ENCODE measurements at places on chromosomes 2 and 18.

DNA sequence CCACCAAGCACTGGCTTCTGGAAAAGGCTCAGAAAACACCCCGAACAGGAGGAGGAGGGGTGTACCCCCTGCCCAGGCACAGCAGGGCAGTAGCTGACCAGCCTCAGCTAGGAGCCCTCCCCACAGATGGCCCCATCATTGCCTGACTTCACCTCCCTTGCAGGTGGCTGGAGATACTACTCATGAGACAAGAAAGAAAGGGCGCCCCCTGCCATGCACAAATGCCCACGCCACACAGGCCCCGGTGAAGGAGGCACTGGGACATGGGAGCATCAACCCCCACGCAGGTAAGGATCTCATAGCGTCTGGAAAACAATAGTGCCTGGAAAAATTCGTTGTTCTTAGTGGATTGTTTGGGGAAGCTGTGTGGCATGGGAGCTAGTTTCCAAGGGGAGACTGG lies 240.6 kb downstream of the TFCP2L1 start:
- no peak for DNase-seq

- DNase-seq, result no peak
Observed at GRCh38 chr2:219272356-219272755, 6.8 kb upstream of the DNAJB2 start.

GRCh38 chr18:62105376-62105775 lies 81.5 kb downstream of the PIGN start:
- DNase-seq, result no peak

DNA sequence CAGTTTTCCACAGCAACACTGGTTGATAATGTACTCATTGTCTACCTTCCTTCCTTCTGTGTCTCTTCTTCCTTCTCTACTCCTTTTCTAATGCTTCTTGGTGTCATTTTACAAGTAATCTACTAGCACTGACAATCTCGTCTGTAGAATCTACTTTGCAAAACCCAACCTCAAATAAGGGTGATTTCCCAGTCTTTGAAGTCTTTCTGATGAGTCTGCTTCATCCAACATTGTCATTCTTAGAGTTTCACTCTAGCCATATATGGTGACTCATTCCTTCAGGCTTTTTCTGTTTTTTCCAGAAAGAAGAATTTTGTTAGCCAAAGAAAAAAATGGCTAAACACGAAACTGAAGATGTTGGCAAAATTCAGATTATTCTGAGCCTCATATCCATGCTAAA lies 288.7 kb downstream of the MBD2 start:
- DNase-seq, result no peak

DNA sequence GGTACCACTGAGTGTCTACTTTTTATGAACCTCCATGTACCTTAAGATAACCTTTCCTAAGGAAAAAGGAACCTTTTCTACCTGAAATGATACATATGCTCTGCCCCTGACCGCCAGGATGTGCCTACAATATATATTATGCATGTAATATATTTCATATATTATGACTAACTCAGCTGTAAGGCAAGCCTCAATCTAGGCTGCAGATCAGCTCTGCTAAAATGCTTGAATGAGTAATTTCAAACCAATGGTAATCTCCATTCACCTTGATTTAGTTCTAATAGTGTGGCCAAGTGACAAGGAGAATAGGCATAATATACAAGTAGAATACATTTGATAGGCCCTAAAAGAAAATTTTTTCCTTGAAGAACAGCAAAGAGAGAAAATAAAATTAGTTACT lies 101.8 kb downstream of the DPP4 start:
- no peak for DNase-seq

DNA sequence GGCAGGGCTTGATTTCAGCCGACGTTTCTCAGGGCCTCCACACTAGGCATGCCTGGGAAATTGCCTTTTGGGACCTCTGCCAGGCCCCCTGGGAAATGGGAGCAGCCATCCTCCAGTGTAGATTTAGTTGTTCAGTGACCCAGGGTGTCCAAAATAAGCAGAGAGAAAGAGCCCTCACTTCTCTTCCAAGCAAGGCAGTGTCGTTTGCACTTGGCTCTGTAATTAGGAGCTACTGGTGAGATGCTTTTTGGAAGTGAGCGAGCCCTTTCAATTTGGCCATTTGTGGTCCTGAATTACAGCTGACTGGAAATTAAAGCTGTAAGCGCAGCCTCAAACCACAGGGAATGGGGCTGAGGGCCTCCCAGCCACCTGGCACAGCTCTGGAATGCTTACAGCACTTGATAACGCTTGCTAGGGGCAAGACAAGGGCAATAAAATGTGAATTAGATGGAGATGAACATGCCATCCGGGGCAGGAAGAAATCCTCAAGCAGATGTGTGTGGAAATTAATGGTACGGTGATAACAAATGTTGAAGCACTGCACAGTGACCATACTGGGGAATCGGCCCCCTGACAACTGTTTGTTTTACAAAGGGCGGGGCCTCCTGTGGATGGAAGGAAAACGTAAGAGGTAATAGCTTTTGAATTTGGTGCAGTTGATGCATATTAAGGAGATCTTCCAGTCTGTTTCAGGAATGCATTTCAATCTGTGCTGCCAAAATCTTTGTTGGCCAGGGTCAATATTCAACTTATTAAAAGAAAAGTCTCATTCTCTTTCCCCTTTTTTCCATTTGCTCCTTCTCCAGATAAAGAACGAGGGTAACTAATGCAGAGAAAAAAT lies 173.1 kb downstream of the UXS1 start:
- no peak for DNase-seq

DNA sequence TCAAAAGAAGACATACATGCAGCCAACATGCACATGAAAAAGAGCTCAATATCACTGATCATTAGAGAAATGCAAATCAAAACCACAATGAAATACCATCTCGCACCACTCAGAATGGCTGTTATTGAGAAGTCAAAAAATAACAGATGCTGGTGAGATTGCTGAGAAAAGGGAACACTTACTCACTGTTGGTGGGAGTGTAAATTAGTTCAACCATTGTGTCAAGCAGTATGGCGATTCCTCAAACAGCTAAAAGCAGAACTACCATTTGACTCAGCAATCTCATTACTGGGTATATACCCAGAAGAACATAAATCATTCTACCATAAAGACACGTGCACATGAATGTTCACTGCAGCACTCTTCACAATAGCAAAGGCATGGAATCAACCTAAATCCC lies 95.5 kb upstream of the XIRP2 start:
- DNase-seq, result no peak

GRCh38 chr2:189210250-189211087 lies 30.9 kb upstream of the COL5A2 start:
- no peak for DNase-seq

DNA sequence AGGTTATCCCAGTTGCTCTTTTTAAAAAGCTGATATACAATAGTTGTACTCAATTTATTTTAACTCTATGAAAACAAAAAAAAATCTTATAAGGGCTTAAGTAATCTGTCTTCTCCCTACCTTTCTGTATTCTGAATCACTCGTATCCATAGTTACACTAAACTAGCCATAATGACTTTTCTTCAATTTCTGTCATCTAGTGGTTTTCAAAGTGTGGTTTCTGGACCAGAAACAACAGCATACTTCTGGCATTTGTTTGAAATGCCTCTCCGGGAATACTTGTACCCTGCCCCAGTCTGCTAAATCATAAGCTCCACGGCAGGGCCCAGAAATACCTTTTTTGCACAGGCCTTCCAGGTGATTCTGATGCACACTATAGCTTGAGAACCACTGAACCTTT lies 253.6 kb downstream of the LRRTM4 start:
- DNase-seq, result no peak

DNA sequence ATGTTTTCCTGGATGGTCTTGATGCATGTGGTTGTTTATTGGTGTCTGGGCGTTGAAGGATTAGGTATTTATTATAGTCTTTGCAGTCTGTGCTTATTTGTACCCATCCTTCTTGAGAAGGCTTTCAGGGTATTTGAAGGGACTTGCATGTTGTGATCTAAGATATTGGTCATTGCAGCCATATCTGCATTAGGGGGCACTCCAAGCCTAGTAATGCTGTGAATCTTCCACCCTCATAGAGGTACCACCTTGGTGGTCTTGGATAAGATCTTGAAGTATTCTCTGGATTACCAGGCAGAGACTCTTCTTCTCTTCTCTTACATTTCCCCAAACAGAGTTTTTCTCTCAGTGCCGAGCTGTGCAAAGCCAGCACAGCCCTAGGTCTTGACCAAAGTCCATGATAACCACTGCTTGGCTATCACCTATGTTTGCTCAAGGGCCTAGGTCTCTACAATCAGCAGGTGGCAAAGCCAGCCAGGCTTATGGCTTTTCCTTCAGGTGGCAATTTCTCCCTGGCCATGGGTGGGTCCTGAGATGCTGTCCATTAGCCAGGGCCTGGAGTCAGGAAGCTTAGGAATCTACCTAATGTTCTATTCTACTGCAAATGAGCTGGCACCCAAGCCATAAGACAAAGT lies 15.4 kb upstream of the PPP1R1C start:
- no peak for DNase-seq

- DNase-seq, result peak; percentile 34
Observed at GRCh38 chr2:101277111-101277510, 24.4 kb downstream of the CNOT11 start.
